ENCODE measurements at places on chromosomes 4 and X. TPM values are rescaled to one million over a fixed set of nuclear protein-coding genes. Genes with fewer than 3 reads are reported as not detected.

DNA sequence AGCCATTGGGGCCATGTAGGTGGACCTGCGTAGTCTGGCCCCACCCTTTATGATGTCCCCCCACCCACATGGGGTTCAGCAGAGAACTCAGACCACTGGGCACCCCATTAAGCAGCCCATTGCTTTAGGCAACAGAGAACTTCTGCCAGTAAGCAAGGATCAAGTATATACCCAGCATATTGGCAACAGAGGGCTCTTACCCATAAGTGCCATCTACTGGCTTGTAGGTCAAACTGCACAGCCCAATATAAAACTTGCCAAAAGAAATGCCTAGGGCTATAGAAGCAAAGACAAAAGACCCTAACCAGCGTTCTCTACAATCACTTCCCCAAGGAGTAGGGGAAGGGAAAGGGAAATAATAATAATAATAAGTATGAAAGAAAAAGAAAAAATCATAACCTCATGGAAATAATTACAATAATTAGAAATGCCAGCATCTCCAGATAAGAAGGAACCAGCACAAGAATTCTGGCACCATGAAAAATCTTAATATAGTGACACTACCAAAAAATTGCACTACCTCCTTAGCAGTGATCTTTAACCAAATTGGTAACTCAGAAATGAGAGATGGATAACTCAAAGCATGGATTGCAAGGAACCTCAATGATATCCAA is 1090.7 kb downstream of the FAT4 start:
- no peak for DNase-seq
- H3K4me3 ChIP-seq: no peak overlapping the region
- no peak overlapping the region for H3K27ac ChIP-seq
- no peaks in the 10 kb centered on the region for H3K4me1 ChIP-seq
- H3K27me3 ChIP-seq: no peaks in the 10 kb centered on the region

DNA sequence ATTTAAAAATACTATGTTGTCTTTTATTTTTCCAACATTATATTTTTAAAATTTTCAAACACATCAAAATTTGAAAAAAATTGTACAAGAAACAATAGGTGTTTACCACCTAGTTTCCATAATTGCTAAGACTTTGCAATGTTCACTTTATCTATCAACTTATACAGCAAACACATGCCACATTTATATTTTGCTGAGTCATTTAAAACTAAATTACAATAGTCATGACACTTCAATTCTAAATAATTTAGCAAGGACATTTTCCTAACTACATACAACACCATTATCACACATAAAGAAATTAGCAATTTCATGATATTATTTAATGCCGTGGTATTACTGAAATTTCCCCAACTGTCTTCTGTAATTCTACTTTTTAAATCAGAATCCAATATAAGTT is 600.4 kb upstream of the CPXCR1 start:
- no peak for DNase-seq
- no peak overlapping the region for H3K27ac ChIP-seq
- H3K36me3 ChIP-seq: no peaks in the 10 kb centered on the region
- H3K4me3 ChIP-seq: no peak overlapping the region
- H3K27me3 ChIP-seq: no peaks in the 10 kb centered on the region

Gene USP26
- total RNA-seq: not detected

DNA sequence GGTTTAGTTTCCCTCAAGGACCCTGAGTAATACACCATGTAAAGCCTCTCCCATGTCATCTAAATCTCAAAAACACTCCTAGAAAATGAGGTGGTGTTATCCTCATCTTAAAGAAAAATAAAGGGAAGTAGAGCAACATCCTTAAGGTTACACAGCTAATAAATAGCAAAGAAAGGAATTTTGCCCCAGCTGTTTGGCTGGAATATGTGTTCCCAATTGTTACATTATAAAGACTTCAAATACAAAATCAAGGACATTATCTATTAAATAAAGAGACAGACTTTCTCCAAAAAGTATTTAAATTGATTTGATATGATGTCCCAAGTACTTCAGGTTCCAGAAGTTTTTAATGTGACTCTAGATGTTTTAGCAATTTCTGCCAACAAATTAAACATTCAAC is 57.9 kb upstream of the IL15 start:
- H3K4me3 ChIP-seq: no peak overlapping the region
- DNase-seq: no peak
- H3K4me1 ChIP-seq: no peaks in the 10 kb centered on the region
- no peaks in the 10 kb centered on the region for H3K27me3 ChIP-seq

Gene GPC4
- 9.2 TPM for total RNA-seq

Measured in hepatocyte (in vitro differentiated cells).